Activated CD4-positive, alpha-beta T cell treated with anti-CD3 and anti-CD28 coated beads for 36 hours (primary cell): ENCODE measurements at places on chromosomes 7 and 10. TPM values are rescaled to one million over a fixed set of nuclear protein-coding genes. Genes with fewer than 3 reads are reported as not detected.
A peak's percentile ranks its signal among the peaks of the same experiment; 100 is the strongest.

DNA sequence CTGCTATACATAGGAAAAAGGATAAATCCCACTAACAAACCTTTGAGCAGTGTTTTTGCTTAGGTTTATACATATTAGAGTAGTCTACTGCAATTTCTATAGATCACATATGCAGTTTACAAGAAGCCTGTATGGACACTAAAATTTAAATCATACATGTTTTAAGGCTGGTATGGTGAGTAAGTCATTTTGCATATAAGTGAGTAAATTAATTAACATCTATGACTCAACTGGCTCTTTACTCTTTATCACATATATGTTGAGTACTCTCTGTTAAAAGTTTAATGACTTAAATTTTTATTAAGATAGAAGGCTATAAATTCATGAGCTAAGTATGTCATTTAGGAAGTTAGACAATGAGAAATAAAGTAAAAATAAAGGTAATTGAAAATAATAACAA is 69.4 kb downstream of the LRRN3 start:
- DNase-seq: no peak

ASAH2 gene
- 3.5 TPM for total RNA-seq

- DNase-seq: no peak
Measured at GRCh38 chr7:42614636-42615035, 297.2 kb downstream of the C7orf25 start.

DNA sequence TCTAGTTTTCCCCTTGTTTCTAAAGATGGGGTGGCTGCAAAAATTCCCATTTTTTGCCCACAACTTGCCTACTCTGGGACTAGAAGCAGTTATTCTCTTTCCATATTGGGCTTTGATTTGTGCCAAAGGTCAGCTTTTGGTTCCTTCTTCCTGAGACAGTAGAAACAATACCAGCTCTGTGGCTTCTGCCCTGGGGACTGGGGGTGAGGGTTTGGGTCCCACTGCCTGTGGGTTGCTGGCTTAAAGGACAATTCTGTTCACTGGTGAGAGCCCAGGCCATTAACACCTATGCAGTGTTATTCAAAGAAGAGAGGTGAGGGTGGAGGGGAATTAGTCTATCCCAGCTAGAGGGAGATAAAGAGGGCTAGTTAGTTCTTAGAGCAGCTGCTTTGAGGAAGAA is 171.5 kb downstream of the CPEB3 start:
- DNase-seq: no peak

- DNase-seq: no peak
Measured at GRCh38 chr7:67636348-67637022, 639.9 kb downstream of the TYW1 start.

ASCC1 gene
- total RNA-seq: 68.9 TPM

DNA sequence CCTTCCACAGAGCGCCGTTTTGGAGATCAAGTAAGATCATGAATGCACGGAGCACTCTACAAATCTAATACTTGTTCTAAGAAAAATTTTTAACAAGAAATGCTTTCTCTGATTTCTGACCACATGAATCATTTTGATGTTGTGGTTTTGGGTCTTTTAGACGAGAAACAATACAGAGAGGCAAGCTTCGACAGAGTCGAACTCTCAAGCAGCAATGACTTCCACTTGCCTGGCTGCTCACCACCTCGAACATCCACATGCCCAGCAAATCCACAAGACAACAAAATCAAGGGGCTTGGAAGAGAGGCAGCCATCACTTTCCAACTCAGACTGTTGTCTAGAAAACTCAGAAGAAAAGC is 69.4 kb upstream of the GSDME start:
- DNase-seq: peak; percentile 24
